ENCODE measurements at places on chromosomes 6 and 20.

GRCh38 chr20:17661121-17661744 lies 20.8 kb downstream of the RRBP1 start:
- no peak for DNase-seq

DNA sequence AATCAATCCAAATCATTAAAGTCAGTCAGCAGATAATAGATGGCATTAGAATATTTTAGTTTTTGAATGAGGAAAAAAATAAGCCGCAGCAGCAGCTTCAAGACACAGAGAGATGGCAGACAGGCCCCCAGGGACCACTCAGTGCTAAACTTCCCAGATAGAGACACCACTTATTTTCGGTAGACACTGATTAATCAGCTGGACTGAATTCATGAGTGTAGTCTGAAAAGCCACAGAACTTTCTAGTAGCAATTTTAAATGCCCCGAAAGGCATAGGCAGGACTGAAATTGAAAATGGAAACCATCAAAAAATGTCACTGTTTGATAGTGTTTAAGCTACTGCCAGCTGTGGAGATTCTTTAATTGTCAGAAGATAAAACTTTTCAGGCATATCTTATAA lies 3.1 kb upstream of the CLDN20 start:
- DNase-seq: no peak

- no peak for DNase-seq
Observed at GRCh38 chr20:49272654-49273053, 5.2 kb downstream of the ZNFX1 start.

- DNase-seq: no peak
Observed at GRCh38 chr20:7327810-7328209, 560.3 kb downstream of the BMP2 start.

Measured in activated CD4-positive, alpha-beta T cell treated with anti-CD3 and anti-CD28 coated beads for 24 hours (primary cell).